ENCODE measurements at places on chromosomes 11 and 22. TPM values are rescaled to one million over a fixed set of nuclear protein-coding genes. Genes with fewer than 3 reads are reported as not detected.

The ZNF215 gene
- total RNA-seq = 1.5 TPM

The DDIAS gene
- total RNA-seq = 16.2 TPM

The CELSR1 gene
- 0.54 TPM for total RNA-seq

GRCh38 chr11:35010654-35011053, 94.2 kb downstream of the PDHX start:
- no peak for DNase-seq

- no peak for DNase-seq
Observed at GRCh38 chr11:57200917-57201316, 19.2 kb downstream of the LRRC55 start.

DNA sequence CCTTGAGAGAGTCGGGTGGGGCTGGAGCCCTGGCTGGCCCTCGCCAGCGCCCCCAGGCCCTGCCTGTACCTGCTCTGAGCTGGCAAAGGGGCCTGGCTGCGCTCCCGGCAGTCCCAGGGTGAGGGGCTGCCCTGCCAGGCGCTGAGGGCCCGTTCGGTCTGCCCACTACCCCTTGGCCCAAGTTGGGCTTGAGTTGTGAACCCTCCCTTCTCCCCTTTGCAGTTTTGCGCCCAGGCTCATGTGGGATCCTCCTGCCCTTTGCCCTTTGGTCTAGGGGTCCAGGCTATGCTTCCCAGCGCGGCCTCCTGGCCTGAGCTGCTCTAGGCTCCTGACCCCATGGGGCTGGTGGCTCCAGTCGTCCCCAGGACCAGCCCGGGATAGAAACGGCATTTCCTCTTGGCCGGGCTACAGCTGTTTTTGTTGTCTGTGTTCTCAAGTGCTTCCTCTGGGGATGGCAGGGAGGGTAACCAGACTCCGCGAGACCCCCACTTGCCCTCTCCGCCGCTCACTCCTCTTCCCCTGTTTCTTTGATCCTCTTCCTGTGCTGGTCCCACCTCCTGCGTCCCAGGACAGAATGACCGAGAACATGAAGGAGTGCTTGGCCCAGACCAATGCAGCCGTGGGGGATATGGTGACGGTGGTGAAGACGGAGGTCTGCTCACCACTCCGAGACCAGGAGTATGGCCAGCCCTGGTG, 34.9 kb downstream of the PRDM11 start:
- DNase-seq = no peak

DNA sequence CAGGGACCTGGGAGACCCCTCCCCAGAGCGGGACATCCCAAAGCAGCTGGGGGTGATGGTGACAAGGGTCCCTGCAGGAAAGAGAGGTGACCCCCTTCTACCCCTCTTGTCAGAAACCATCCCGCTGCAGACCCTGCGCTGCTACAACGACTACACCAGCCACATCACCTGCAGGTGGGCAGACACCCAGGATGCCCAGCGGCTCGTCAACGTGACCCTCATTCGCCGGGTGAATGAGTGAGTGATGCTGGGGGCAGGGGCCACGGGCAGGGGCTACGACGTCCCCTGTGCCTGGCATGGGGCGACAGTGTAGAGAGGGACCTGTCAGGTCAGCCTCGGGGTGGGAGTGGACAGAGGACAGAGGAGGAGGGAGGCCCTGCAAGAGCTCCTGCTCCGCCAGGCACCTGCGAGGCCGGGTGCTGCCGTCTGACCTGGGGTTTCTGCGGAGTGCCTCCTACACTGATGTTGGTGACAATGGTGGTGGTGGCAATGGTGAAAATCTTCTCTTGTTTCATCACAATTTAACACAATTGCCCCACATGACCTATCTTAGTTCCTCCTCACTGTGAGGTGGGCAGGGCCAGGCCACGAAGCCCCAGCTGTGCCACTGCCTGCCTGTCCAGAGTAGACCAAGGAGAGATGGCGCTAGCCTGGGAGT, 9.8 kb downstream of the CSF2RB start:
- DNase-seq = no peak

DNA sequence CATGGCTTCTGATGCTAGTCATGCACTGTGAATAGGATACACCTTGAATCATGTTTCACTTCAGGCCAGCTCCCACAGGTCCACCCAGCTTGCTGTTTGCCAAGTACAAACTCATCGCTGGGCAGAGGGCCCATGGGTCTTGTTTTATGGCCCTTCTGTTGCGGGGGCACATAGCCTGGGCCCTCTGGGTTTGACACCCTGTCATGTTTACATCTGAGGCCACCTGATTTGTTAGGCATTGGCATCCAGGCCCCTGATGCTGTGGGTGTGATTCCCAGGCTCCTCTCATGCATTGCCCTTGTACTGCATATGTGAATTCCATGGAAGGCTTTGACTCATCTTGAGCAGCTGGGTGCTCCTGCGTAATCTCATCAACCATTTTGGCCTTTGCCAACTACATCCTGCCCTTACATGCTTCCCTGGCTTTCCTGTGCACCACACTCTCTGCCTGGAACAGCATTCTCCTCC, 32.6 kb downstream of the PPFIBP2 start:
- no peak for DNase-seq

DNA sequence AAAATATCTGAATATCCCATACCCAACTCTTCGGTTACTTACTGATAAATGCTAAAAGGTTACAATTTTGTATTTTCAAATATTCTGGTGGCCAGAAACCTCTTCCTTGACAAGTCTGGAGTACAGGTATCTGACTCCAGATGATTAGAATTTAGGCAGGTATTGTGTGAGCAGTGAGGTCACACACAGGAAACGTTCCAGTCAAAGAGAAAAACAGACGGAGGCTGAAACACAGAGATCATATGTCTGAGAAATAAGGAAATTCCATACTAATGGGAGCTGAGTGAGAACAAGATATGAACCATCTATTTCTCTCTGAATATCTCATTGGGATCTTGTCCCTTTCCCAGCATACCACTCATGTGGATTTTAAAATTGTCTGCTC, 89.4 kb upstream of the IGLL5 start:
- DNase-seq = no peak
